Epithelial cell of esophagus (primary cell): ENCODE measurements at places on chromosomes 6 and 20.

GRCh38 chr6:65943051-65943450, 236.0 kb upstream of the EYS start:
- DNase-seq = no peak

DNA sequence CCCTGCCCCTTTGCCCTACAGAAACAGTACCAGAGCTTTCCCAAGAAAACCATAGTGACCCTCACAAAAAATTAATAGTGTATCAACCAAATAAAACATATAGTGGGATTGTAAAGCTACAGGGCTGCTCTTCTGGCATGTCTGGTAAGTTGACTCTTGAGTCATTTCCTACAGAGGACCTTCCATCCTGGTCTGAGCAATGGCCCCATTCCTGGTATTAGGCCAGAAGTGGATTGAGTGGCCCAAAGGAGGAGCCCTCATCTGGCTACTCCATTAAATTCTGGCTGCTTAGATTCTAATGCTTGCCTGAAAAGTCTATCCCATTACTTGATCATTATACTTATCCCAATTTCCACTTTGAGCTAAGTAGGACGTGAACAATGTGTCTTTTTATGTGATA, 150.9 kb upstream of the HMGN3 start:
- DNase-seq = peak; percentile 5

- DNase-seq = no peak
Observed at GRCh38 chr20:19923762-19924161, 93.4 kb upstream of the NAA20 start.

- DNase-seq = peak; percentile 34
Observed at GRCh38 chr6:10351791-10352190, 63.1 kb downstream of the TFAP2A start.

DNA sequence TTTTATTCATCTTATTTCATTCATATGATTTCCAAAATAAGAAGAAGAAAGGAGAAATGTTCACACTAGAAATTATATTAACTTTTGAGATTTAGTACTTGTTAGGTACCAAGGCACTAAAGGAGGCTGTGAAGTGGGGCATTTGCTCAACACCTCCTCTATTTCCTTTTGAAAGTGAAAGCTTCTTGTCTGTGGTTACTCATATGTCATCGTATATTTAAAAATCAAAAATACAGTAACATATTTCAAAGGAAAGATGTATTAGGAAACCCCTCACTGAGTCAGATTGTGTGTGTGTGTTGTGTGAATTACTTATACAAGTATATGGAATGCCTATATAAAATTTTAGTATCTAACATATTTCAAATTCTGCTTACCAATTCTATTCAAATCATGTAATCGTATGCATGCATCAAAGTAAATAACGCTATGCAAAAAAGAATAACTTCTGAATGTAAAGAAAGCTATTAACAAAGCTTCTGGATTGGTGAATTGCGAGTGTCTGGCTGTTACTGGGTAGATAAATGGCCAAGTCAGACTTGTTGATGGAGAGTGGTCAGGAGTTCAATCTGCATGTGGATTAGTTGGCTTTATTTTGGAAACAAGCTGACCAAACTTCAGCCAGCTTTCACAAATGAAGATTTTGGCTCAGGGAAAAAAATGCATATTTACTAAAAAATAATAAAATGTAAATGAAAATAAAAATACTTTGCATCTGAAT, 70.9 kb downstream of the PACRG start:
- peak; percentile 1 for DNase-seq

GRCh38 chr6:116298973-116299372, 19.2 kb upstream of the TSPYL1 start:
- no peak for DNase-seq

DNA sequence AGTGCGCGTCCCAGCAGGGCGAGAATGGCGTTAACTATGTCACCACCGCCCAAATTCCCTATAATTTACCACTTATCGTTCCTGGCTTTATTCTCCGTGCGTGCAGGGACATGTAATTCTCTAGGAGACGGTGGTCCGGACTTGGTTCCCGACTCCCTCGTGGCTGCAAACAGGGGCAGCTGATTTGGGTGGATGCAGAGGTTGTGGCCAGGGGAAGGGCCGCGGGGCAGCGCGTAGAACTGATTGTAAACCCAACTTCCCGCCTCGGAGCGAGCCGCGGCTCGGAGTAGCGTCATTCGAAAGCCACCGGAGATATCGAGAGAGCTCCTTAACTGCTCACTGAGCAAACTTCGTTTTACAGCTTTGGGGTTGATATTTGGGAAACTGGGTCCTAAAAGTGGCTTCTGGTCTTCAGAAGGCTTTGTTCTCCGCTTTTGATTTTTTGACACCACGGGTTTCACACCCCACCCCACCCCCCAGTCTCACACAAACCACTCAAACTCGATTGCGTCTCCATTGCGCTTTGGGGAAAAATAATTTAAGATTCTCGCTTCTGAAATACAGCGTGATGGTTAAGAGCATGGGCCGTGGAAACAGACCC, 17.5 kb upstream of the ZSCAN9 start:
- DNase-seq = peak; percentile 54

DNA sequence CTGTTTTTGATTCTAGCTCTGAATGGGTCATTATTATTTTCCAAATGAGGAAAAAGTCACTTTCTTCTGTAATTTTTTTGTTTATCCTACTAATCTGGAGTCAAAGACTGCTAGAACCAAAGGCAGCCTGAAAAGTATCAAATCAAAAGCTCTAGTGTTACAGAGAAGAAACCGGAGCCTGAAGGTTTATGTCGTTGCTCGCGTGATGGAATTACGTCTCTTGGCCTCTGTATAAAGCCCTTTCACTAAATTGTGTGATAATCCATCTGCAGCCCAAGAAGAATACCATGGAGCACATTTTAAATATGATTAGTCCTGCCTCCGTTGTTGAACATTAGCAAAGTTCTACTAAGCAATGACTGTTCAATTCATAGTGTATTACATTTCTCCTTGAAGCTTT, 738.6 kb downstream of the C6orf118 start:
- no peak for DNase-seq

GRCh38 chr6:84975316-84975715, 210.9 kb upstream of the TBX18 start:
- DNase-seq = no peak

DNA sequence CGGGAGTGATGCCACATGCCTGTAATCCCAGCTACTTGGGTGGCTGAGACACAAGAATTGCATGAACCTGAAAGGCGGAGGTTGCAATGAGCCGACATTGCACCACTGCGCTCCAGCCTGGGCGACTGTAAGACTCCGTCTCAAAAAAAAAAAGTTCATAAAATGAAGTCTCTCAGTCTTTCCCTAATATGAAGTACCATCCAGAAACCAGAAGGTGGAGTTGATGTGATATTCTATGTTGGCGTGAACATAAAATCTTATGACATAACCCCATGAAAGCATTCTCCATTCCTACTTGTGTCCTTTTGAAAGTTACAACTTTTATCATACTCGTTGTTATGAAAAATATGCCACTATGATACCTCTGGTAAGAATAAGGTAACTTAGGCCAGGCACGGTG, 5.7 kb downstream of the SOD2 start:
- DNase-seq = no peak

DNA sequence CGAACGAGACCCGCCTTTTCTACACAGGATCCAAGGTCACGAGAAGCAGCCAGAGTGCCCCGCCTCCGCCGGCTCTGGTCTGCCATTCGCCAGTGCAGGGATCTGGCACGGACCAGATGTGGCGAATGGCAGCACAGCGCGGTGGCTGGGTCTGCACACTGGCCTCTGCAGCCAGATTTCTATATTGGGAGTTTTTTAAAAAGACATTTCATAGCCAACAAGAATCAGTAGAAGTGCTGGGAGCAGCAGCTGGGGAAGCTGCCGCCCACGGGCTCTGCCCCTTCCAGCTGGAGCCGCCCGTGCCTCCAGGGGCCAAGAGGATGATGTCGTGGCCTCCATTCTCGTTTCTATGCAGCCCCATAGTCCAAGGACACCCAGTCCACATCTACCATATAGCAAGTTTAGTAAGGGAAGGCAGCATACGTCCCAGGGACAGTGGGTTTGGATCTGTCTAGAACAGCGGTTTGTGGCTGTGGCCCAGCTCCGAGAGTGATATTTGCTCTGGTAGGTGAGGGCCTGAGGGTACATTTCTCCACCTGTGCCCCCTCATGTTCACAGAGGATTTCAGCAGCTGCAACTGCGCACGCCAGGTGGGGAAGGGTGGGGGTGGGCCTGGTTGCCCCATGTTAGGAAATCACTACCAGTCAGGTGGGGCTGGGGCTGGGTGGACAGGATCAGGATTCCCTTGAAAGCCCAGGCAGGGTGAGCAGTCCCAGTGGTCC, 333.7 kb downstream of the ZFAND3 start:
- DNase-seq = no peak

DNA sequence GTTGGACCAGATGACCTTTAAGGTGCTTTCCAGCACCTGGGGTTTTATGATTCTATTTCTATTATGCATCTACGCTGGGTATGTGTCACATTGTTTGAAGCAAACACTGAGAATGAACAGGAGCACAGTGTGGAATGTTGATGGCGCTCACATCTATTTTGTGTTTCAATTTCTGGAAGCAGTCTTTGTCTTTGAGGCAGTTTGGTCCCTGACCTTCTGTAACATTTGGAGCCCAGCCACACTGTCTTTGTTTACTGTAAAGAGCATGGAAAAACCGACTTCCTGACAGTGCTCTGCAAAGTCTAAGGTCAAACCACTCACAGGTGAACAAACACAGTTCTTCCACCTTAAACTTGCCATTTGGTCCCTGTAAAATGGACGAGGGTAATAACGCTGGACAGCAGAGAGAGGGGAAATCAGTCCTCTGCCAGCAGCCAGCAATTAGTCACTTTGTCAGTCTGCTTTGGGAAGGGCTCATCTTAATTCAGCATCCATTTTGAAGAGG, 155.5 kb downstream of the PRL start:
- no peak for DNase-seq

DNA sequence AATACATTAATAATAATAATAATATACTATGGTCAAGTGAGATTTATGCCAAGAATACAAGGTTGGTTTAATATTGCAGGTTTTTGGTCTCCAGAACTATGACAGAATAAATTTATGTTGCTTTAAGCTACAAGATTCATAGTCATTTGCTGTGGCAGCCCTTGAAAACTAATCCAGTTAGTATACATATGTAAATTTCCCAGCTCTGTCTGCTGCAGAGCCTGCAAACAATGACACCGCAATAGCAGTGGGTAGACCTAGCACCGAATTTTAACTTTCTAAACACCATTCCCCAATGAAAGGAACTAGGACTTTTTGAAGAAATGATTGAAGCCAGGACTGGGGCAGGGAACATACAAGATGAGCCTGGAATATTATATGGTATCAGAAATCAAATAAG, 647.7 kb upstream of the NRSN1 start:
- DNase-seq = no peak

- DNase-seq = no peak
Observed at GRCh38 chr6:155196911-155197310, 66.9 kb upstream of the CLDN20 start.

DNA sequence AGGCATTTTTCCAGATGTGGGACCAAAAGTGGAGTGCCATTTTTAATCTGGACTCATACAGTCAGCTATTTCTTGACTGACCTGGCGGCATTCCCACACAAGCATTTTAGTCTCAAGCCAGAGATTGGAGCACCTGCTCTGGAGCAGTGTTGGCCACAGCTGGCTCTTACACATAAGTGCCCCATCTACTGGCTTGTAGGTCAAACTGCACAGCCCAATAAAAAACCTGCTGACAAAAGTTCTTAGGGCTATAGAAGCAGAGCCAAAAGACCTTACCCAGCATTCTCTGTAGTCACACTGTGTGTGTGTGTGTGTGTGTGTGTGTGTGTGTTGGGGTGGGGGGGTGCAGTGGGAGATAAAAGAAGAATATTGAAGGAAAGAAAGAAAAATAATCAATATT, 38.6 kb upstream of the SENP6 start:
- DNase-seq = peak; percentile 54

DNA sequence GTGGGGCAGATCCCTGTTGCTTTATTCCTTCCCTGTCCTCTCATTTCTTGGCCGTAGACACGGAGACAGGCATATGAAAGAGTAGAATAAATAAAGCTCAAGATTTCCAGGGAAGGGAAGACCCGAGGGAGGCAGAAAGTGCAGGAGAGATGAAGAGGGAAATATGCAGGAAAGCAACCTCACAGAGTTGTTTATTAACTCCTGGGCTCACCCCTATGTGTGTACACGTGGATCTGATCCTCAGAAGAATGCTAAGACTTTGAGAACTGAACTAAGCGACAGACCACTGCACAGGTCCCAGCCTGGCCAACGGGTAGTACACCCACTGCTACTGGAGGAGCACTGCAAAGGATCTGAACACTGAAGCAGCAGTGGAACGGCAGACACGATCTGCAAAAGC, 156.2 kb downstream of the KIF16B start:
- no peak for DNase-seq

DNA sequence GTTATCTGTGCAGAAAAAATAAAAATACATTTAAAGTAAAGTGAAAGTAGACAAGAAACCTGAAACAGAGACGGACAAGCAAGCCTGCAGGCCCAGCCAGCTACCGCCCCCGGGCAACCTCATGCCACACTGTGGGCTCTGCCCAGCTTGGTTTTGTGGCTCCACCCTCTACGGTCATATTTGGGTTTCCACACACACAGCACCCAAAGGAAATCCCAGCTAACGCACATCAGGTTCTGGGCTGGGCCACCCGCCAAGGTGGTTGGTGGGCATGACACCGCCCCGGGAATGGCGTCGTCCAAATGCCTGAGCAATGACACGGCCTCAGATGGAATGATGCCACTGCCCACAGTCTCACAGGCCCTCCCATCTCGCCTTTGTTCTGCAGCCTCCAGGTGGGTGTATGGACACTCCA, 22.9 kb downstream of the FAM110A start:
- DNase-seq = peak; percentile 99

GRCh38 chr6:101918471-101918870, 525.0 kb downstream of the GRIK2 start:
- no peak for DNase-seq

DNA sequence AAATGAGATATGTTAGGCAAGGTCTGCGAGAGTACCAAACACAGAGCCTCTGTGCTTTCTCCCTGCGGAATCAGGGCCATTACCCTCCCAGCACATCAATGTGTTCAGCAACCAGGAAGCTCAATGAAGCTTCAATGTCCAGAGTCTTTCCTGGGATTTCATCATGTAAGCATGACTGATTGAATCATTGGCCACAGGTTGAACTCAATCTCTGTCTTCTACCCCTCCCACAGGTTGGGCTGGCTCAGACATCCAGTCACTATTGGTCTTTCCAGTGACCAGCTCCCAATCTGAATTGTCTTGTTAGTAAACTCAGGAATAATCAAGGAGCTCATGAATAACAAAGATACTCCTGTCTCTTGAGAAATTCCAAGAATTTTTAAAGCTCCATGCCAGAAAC, 2.7 kb upstream of the DTD1 start:
- peak; percentile 74 for DNase-seq

GRCh38 chr6:5634525-5634924, 372.2 kb downstream of the NRN1 start:
- no peak for DNase-seq
